Lung microvascular endothelial cell (primary cell): ENCODE measurements at places on chromosomes 1 and 21. TPM values are rescaled to one million over a fixed set of nuclear protein-coding genes. Genes with fewer than 3 reads are reported as not detected.

LMX1A gene
- total RNA-seq, result not detected in 2 replicates

ZFP69 gene
- 1.3 and 2.0 TPM in 2 replicates for total RNA-seq

PTPN7 gene
- not detected in 2 replicates for total RNA-seq

RUNX1 gene
- 0.20 and 1.1 TPM in 2 replicates for total RNA-seq

PTGFRN gene
- 98.2 and 146 TPM in 2 replicates for total RNA-seq

RBBP5 gene
- 10.9 and 16.3 TPM in 2 replicates for total RNA-seq

ADORA3 gene
- not detected in 2 replicates for total RNA-seq

BARHL2 gene
- total RNA-seq, result not detected in 2 replicates

CFAP126 gene
- total RNA-seq, result not detected in 2 replicates

OR2T1 gene
- total RNA-seq, result not detected in 2 replicates

CR1 gene
- not detected in 2 replicates for total RNA-seq

KMO gene
- total RNA-seq, result not detected in 2 replicates

VWA5B1 gene
- total RNA-seq, result not detected in 2 replicates

CAMK2N1 gene
- 0.40 and 0.87 TPM in 2 replicates for total RNA-seq

GPR25 gene
- not detected in 2 replicates for total RNA-seq

SERINC2 gene
- total RNA-seq, result 5.2 and 9.1 TPM in 2 replicates

ADAMTS4 gene
- total RNA-seq, result 7.1 and 9.2 TPM in 2 replicates

CENPL gene
- 4.8 and 8.7 TPM in 2 replicates for total RNA-seq

GUCA2B gene
- not detected in 2 replicates for total RNA-seq

CD2 gene
- not detected in 2 replicates for total RNA-seq

FMO2 gene
- 0.20 TPM in 1 of 2 replicates, not detected in the other for total RNA-seq

TRNP1 gene
- total RNA-seq, result 0.60 and 3.1 TPM in 2 replicates

EXTL1 gene
- total RNA-seq, result under 0.01 TPM in 2 replicates

ETV3L gene
- total RNA-seq, result not detected in 2 replicates

ASAP3 gene
- 3.4 and 5.4 TPM in 2 replicates for total RNA-seq

S100A4 gene
- 0.60 and 5.4 TPM in 2 replicates for total RNA-seq

DMBX1 gene
- total RNA-seq, result not detected in 2 replicates

GCSAML gene
- not detected in 2 replicates for total RNA-seq

AMY1C gene
- not detected in 2 replicates for total RNA-seq

ZBTB8A gene
- 5.7 and 8.9 TPM in 2 replicates for total RNA-seq

ILDR2 gene
- not detected in 2 replicates for total RNA-seq

RNU1-1 gene
- under 0.01 and 5,258 TPM in 2 replicates for total RNA-seq

OR2T11 gene
- total RNA-seq, result not detected in 2 replicates

MEGF6 gene
- 53.8 and 212 TPM in 2 replicates for total RNA-seq

LUZP1 gene
- total RNA-seq, result 29.4 and 30.4 TPM in 2 replicates

DNM3 gene
- total RNA-seq, result 1.1 and 4.0 TPM in 2 replicates

MROH9 gene
- not detected in 2 replicates for total RNA-seq

FCRLB gene
- total RNA-seq, result 0.20 and 0.44 TPM in 2 replicates

CLEC20A gene
- total RNA-seq, result not detected in 2 replicates

G0S2 gene
- 0.20 and 3.7 TPM in 2 replicates for total RNA-seq

WNT9A gene
- total RNA-seq, result 0.87 and 0.99 TPM in 2 replicates

C1orf35 gene
- total RNA-seq, result 6.5 and 8.1 TPM in 2 replicates
